ENCODE measurements at places on chromosomes 6 and 20.

DNA sequence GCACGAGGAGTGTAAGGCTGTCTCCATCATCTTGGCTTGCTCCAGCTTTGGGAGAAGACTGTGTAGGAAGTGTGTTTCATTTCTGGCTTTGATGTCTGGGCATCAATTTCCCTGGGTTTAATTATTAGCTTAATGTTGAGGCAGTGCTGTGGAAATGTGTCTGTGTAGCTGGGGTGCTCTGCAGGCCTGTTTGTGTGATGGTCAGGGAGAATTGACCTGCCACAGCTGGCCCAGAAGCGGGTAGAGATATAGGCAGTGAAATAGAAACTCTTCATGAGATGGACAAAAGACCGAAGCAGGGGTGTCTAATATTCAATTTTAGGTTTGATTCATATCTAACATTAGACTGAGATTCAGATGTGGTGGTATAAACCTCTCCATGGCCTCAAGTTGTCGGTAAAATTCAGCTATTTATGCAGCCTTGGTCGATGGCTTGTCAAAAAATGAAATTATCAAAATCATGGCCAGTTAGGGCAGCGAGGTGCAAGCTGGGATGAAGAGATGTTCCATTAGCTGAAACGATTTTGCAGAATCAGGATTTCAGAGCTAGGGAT, 95.3 kb upstream of the SNX9 start:
- no peak for DNase-seq

DNA sequence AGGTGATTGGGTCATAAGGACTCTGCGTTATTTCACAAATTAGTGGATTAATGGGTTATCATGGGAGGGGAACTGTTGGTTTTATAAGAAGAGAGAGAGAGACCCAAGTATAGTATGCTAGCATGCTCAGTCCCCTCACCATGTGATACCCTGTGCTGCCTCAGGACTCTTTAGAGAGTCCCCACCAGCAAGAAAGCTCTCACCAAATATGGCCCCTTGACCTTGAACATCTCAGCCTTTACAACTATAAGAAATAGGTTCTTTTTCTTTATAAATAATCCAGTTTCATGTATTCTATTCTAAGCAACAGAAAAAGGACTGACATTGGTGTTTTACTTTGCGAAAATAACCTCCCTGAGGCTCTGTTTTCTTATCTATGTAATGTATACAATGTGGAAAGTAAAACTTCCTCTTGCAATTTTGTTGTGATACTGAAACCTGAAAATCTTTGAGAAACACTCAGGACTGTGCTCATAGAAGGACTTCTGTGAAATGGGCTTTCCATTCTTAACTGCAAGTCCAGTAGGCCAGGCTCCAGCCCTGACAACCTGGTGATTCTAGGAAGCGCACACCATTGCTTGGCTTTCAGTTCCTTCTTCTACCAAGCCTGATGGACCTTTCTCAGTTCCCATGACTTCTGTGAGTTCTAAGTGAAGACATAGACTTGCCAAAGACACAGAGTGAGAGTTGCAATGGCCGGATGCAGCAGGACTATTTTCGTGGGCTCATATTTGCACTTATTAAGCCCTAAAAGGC, 21.9 kb downstream of the SIRPD start:
- no peak for DNase-seq

- no peak for DNase-seq
Measured at GRCh38 chr20:45020236-45020886, 54.0 kb downstream of the STK4 start.

DNA sequence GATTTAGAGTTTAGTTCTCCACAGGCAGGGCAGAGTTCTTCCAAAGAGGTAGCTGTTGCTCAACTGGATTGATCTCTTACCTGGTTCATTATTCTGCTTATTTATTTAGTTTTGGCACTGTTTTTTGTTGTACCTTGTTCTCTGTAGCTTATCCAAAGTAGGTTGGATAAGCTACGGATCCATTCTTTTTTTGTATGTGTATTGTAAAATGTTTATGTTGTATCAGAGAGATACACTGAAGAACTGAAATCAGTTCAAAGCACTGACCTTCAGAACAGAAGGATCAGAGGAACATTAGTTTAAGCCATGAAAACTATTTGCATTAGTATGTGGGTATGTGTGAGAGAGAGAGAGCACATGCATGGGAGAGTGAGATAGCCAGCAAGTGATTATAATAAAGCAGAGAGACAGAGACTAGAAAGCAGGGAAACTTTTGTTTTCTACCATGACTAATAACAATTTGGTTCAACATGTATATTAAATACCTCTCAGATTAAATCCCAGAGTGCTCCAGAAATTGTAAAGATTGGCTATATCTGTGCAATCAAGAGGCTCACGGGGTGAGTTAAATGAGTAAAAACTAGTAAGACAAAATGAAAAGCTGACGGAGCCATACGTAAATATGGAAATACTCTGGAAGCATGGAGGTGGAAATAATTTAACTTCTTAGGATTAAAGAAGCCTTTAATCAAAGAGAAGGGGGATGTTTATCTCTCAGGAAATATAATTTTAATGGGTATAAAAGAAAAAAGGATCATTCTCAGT, 40.2 kb downstream of the ITCH start:
- DNase-seq, result no peak

- peak; percentile 43 for DNase-seq
Measured at GRCh38 chr6:35972471-35973367, 51.7 kb downstream of the SLC26A8 start.

GRCh38 chr6:142276256-142276655, 25.6 kb upstream of the ADGRG6 start:
- DNase-seq, result no peak

DNA sequence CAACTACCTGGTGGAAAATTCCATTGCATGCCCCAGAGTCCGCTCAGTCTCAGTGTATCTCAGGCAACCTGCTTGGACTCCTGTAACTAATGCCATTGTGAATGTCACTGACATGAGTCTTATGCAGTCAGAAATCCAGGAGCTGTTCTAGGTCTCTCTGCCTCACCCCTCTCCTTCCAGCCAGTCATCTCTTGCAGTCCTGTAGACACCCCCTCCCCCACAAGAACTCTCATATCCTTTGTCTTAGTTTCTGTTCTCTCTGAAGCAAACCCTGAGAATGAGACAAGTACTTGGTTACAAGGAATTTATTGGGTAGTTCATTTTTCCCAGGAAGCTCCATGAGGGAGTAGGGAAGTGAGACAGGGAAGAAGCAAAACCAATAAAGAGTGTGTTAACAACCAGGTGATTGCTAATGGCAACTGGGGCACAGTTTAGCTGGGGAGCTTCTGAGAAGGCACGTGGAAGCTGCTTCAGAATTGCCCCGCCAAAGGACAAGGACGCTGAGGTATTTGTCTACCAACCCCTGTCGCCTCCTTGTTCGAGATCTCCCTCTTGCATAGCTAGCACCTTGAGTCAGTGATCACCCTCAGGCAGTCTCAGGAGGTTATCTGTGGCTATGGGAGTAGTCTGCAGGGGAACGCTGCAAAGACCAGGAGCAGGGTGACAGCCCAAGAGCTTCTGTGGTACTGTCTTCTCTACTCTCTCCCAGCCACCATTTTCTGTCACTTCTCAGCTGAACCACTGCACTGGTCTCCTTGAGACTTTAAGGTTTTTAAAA, 911.4 kb upstream of the FLRT3 start:
- no peak for DNase-seq

DNA sequence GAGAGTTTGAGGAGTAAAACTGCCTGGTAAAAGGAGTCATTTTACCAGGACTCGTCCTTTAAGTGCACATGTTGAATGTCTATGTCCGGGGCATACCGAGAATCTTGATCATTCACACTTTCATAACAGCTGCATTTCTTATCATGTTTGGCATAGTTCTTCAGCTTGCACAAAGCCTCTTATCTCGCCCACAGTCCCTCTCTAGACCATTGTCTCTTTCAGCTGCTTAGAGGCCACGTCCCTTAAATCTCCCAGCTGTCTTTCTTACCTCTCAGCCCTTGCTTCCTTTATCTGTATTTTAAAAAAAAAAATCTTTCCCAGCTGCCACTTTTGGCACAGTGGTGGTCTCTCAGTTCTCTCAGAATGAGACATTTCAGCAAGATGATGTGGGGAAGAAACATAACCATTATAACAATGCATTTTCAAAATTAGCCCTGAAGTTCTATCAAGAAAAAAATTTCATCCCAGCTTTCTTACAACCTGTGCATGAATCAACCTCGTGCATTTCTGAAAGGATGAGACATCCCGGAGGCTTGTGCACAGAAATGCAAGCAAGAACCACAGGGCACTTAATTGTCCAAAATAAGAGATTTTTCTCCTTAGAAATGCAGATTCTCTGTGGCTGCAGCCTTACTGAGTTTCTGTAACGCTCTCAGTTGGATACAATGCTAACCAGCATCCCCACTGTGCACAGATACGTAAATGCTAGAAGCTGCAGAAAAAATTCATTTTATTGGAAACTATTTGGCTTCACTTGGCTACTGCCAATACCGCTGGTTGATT, 24.2 kb downstream of the RBM24 start:
- DNase-seq, result no peak

DNA sequence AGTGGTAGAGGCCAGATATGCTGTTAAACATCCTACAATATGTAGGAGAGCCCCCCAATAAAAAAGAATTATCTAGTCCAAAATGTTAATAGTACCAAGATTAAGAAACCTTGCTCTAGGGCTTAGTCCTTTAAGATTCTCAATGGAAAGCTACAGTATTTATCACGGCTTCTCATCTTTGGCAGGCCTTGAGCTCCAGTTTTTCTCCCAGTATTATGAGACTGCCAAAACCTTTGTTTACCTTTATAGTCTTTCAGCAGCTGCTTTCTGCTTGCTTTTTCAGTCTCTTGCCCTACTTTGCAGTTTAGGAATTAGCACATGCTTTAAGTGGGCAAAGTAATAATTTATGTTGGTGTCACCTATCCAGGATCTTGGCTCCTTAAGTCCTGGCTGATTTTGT, 59.7 kb downstream of the NHLRC1 start:
- no peak for DNase-seq

- no peak for DNase-seq
Measured at GRCh38 chr6:5516036-5516435, 254.7 kb downstream of the FARS2 start.

GRCh38 chr6:38658418-38659167, 18.9 kb upstream of the BTBD9 start:
- DNase-seq, result no peak

DNA sequence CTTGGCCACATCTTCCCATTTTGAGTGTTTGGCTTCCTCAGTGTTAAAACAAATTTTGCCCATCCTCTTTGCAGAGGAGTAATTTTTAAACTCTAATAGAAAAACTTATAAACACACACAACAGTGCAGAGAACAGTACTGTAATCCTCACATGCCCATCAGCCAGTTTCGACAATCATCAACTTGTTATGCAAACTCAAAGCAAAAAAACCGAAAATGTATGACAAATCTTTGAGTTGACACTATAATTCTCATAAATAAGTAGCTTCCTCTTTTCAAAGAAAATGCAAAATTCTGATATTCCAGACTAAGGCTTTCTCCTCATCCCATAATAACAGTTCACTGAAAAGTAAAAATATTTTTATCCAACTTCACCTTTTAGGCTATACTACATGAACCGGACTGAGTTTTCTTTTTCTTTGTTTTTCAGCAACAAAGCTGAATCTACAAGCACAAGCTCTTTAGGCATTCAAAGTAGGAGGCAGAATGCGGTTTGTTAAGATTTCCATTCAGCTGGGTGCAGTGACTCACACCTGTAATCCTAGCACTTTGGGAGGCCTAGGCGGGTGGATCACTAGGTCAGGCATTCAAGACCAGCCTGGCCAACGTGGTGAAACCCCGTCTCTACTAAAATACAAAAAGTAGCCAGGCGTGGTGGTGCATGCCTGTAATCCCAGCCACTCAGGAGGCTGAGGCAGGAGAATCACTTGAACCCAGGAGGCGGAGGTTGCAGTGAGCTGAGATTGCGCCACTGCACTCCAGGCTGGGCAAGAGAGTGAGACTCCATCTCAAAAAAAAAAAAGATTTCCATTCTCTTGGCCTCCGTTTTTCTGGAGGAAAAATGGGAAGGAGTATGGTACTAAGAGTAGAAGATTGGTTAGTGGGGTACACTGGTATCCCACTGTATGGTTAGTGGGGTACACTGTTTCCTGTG, 74.8 kb downstream of the GCNT2 start:
- no peak for DNase-seq

DNA sequence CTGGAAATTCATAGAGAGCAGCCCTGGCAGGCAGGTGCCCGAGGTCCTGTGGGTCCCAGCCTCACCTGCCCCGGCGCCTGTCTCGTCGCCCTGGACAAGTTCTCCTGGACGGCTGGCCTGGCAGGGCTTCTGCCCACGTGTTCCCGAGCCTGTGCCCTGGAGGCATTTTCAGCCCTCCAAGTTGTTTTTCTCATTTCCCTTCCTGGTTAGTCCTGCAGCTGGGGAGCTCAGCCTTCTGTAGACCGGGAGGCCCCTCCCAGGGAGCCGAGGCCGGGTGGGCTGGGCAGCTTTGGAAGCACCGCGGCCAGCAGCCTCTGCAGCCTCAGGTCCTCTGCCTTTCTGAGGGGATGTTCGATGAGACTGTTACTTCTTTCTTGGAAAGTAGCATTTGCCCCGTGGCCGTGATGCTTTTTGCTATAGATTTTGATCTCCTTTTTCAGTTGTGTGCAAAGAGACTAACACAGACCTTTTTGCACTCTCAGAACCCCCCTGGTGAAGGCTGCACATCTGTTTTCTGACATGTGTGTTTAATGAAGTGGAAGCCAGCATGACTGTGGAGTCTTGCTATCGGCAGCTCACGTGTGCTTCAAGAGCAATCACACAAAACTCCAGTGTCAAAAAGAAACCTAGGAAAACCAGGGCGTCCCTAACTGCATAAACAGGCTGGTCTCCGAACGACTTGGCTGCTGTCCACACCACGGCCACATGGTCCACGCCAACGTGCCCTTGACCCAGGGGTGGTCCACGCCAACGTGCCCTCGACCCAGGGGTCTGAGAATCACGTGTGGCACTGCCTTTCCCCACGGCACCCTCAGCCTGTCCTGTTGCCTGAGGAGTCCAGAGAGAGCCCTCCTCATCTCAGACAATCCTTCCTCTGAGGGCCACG, 207.5 kb downstream of the SMOC2 start:
- DNase-seq, result no peak

- peak; percentile 82 for DNase-seq
Measured at GRCh38 chr20:47205577-47206123, 150.8 kb downstream of the ZMYND8 start.

- no peak for DNase-seq
Measured at GRCh38 chr6:108841377-108841855, 6.8 kb upstream of the ARMC2 start.

- DNase-seq, result no peak
Measured at GRCh38 chr20:9626357-9626756, 112.0 kb downstream of the LAMP5 start.

GRCh38 chr6:73832313-73832712, 136.3 kb downstream of the CD109 start:
- DNase-seq, result no peak

Measured in glutamatergic neuron (in vitro differentiated cells).